ENCODE measurements at places on chromosomes 6 and 20.

- no peak for DNase-seq
Observed at GRCh38 chr6:79878142-79878748, 69.1 kb downstream of the ELOVL4 start.

- peak; percentile 38 for DNase-seq
Observed at GRCh38 chr6:44009425-44010321, 117.6 kb downstream of the MRPL14 start.

- no peak for DNase-seq
Observed at GRCh38 chr6:16754876-16755275, 6.4 kb downstream of the ATXN1 start.

DNA sequence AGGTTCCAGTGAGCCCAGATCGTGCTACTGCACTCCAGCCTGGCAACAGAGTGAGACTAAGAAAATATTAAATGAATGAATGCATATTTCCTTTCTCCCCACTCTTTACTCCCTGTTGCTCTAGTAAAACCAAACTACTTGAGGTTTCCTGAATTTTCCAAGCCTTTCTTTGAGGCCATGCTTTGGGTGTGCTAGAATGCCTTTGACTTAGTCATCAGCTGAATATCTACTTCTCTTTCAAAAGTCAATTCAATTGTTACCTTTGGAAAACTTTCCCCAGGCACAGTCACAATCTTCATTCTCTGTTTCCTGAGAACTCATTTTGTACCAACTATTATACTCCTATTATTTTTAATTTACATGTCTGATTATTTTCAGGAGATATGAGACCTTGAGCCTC lies 27.5 kb upstream of the CEP85L start:
- DNase-seq = no peak

- no peak for DNase-seq
Observed at GRCh38 chr6:37491830-37492208, 7.9 kb downstream of the CCDC167 start.
